ENCODE measurements at places on chromosomes 16 and 17.

GRCh38 chr16:59920054-59920453, 1185.9 kb upstream of the GOT2 start:
- DNase-seq, result no peak

DNA sequence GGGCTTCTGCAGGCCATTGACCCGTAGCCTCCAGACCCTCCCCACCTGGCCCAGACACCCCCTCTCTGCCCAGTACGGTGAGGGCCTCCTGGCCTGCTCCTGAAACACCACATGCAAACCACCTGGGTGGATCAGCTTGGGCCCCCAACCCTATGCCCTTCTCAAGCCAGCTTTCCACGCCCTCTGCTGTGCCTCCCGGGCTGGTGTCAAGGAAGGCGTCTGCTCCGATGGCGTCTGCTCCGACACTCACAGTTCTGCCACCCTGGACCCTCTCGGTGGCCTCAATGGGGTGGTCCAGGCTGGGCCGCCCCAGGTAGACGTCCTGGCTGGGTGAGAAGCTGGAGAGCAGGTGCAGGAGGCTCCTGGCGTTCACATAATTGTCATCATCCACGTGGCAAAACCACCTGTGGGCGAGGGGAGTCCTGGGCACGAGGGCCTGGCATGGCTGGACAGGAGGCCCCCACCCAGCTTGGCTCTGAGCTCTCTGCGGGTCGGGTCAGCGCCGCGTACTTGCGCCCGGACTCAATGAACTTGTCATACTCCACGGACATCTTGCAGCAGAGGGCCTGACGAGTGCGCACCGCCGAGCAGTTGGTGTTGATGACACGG, 1.4 kb downstream of the RFNG start:
- no peak for DNase-seq

- no peak for DNase-seq
Measured at GRCh38 chr17:41799366-41799765, 12.4 kb downstream of the P3H4 start.

DNA sequence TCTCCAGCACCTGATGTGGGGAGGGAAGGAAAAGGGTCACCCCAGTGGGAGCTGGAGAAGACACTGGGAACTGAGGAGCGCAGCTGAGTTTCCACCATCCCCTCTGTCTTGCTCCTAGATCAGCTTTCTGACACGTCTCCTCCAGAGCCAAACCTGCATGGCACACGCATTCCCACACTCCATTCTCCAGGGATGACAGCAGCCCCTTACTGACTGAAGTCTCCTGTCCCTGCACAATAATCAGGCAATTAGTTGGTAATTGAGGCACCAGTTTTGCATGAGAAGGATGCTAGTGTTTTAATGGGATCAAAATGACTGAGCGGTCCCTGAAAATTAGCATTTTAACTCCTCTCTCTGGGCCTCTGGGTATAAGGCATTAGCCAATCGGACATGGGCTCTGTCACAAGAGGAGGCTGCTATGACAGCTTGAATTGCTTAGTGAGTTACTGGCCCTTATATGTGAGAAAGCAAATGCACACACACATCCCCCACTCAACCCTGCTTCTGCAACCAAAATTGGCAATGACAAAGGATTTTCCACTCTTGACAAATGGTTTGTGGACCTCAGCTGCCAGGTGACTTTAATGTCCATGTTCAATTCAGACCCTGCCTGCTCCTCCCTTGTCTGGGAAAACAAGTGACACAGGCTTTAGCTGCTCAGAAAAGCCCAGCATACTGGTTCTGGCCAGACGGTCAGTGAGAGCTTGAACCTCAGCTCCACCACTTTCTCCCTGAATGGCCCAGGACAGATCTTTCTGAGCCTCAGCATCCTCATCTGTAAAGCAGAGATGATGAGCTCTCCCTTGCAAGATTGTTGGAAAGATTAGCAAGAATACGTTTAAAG, 57.2 kb upstream of the SREBF1 start:
- no peak for DNase-seq

DNA sequence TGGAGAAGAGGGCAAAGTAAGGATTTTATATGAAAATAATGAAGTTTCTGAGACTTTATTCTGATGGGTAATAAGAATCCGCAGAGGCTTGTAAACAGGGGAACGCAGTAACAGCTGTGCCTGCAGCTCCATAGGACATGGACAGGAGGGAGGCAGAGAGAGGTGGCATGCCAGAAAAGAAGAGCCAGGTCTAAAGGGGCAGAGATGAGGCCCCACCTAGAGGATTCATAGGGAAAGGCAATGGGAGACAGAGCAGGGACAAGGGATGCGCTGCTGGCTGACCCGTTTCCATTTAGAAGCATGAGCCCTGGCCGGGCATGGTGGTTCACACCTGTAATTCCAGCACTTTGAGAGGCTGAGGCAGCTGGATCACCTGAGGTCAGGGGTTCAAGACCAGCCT, 340.3 kb upstream of the CDH5 start:
- peak; percentile 37 for DNase-seq

GRCh38 chr17:49252148-49252695, 21.6 kb upstream of the PHOSPHO1 start:
- DNase-seq, result peak; percentile 46

Data from EH (cell line).